ENCODE measurements at places on chromosomes 6 and 20.

- no peak for DNase-seq
These were observed 540 bp upstream of the ZSCAN12 start for GRCh38 chr6:28400122-28400451.

DNA sequence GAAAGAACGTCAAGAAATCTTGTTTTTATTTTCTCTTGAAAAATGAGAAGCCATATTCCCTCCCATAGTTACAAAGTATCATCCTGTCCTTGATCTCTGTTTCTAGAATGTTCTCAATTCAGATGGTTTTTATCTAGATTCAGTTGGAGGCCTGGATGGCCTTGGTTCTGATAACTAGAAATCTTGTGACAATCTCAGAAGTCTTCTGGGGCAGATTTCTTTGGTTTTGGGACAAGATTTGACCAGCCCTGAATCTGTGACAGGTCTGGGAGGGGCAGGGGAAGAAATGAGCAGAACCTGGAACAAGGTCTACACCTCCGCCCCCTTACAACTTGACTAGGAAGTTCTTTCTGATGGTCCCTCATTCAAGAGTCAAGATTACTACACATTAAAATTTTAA lies 41.4 kb upstream of the AKIRIN2 start:
- DNase-seq: no peak

- no peak for DNase-seq
These were observed 13.1 kb downstream of the NTSR1 start for GRCh38 chr20:62721511-62722370.

DNA sequence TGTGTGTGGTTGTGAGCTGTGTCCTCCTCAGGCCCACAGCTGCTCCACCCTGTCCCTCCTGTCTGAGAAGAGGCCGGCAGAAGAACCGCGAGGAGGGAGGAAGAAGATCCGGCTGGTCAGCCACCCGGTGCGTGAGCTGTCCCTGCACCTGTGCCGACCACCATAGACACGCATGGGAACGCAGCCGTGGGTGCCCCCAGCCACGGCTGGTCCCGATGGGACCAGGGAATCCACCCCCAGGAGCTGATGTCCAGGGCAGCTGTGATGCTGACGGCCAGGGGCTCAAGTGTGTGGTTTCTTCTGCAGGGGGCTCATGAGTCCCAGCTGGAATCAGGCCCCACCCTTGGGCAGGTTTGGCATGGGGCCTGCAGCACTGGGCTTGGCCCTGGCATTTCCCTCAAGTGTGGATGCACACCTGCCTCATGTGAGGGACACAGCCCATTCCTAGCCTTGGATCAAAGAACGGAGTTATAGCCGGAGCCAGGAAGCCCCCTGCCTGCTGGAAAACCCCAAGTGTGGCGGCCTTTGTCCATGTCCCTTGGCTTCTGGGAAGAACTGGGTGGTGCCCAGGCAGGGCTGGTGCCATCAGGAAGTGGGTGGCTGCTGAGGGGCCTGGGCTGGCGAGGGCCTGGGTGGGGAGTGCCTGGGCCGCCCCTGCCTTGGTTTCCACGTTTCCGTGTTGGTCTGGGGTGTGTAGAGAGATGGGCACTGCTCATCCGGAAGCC lies 4.6 kb upstream of the TNFRSF6B start:
- no peak for DNase-seq

GRCh38 chr6:46051962-46052361 lies 36.3 kb upstream of the CLIC5 start:
- DNase-seq: peak; percentile 35

DNA sequence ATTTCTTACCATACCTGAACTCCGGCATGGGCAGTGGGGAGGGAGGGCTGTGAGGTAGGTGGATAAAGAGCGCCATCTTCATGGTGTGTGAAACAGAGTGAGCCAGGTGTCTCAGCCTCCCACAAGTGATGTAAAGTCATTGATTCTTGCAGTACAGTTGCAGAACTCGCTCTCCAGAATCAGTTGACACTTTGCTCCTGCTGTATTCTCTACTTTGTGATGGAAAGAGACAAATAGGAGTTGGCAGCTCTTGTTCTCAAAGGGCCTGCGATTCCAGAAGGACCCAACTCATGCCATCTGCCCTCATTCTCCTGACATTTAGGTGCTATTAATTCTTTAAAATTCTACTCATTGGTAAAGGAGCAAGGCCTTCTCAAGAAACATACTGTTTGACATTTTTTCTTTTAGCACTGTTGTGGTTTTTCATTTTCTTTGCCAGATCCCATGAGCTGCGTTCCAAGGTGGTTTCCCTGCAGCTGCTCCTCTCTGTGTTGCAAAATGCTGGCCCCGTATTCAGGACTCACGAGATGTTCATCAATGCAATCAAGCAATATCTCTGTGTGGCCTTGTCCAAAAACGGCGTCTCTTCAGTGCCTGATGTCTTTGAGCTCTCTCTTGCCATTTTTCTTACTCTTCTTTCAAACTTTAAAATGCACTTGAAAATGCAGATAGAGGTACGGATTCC lies 49.3 kb downstream of the ARFGEF2 start:
- DNase-seq: peak; percentile 17

GRCh38 chr6:3669916-3670315 lies 81.6 kb downstream of the PXDC1 start:
- no peak for DNase-seq

DNA sequence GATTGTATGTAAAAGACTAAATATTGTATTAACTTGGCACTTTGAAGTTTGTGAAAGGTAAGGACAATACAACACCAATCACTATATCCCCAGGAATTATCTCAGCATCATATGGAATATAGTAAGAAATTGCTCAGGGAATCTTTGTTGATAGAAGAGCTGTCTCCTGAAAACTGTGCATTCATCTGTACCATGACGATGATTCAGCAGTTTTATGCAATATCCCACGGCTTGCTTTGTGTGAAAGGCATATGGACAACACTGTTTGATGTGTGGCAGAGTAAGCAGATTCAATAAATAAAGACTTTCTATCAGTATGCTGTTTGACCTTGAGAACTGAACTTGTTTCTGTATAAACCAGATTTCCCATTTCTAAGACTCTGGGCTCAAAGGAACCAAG lies 147.5 kb upstream of the PLN start:
- DNase-seq: peak; percentile 25

DNA sequence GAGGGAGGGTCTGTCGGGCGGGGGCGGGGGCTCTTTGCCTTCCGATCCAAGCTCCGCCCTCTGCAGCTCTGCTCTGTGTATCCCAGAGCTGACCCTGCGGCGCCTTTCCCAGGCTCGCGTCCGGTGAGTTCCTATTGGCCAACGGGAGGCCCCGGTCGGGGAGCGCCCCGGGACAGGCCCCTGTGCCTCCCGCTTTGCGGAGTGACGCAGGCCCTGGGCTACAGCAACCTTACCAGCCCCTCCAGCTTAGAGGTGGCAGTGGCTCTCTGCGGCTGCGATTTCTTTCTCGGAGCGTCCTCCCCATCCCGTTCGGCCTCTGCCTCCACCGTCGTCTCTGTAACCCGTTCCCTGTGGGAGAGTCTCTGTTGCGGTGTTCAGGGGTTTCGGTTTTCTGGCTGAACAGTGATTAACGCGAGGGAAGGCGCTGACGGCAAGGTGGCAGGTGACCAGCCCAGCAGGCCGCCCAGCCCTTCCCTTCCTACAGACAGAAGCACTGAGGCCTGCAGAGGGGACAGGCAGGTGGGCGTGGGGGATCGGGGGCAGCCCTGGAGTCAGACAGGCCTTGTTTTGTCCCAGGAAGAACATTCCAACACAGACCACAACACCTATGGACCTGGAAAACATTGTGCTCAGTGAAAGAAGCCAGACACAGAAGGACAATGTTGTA lies 18.1 kb upstream of the CEBPB start:
- DNase-seq: peak; percentile 77
